ENCODE measurements at places on chromosomes 11 and 22.

DNA sequence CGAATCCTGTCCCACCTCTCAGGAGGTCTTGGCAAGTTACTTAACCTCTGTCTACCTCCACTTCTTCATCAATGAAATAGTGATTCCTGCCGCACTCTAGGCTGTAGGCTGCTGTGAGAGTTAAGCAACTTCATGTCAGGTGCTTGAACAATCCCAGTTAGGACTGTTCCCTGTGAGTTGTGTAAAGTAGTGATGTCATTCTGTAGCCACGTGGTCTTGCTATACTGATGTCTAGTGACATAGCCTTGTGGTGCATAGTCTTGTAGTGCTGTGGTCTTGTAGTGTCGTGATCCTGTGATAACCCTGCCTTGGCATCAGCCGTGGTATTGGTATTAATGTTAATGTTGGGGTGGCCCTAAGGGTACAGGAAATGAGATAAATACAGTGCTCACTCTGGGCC lies 30.3 kb upstream of the PRR5 start:
- DNase-seq = no peak

GRCh38 chr11:13837286-13837685 lies 125.2 kb upstream of the SPON1 start:
- DNase-seq = no peak

GRCh38 chr11:41665441-41666360 lies 206.2 kb upstream of the LRRC4C start:
- DNase-seq = no peak

DNA sequence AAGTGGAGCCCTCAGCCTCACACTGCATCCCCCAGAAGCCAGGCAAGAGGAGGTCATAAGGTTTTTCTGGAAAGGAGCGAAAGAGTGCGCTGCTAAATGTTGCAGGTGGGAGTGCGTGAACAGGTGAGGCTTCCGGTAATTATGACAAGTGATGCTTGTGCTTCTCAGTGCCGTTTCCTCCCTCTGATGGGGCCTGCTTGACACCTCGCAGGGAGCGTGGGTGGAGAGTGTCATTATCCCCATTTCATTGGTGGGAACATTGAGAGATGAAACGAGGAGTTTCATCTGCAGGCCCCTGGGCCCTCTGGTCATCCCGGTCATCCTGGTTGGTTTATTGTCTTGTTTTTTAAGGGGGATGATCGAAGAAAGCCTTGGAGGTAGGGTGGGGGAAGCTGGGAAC lies 57.5 kb downstream of the BCR start:
- no peak for DNase-seq

GRCh38 chr11:2564588-2565425 lies 120.0 kb downstream of the KCNQ1 start:
- peak; percentile 26 for DNase-seq

- no peak for DNase-seq
These were observed 10.4 kb downstream of the OR51T1 start for GRCh38 chr11:4891996-4892640.

DNA sequence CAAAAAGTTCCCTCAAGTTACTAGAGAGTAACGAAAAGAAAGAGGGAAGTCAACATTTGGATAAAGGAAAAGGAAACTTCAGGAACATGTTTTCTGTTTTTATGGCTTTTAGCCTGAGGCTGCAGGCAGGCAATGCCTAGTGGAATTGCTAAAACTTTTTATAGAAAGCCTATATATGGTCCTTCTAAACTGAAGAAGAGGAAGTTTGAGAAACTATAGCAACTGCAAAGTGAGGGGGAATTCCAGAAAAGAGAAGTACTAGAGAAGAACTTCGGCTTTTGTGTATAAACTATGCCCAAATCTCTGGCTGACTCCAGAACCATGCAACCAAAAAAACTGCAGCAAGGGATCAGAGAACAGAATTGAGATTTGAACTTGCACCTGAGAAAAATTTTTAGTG lies 74.3 kb upstream of the ARHGAP42 start:
- no peak for DNase-seq

- DNase-seq = no peak
These were observed 36.0 kb upstream of the OLFML1 start for GRCh38 chr11:7449211-7449840.

- DNase-seq = peak; percentile 57
These were observed 442 bp downstream of the PELI3 start for GRCh38 chr11:66467034-66467659.

DNA sequence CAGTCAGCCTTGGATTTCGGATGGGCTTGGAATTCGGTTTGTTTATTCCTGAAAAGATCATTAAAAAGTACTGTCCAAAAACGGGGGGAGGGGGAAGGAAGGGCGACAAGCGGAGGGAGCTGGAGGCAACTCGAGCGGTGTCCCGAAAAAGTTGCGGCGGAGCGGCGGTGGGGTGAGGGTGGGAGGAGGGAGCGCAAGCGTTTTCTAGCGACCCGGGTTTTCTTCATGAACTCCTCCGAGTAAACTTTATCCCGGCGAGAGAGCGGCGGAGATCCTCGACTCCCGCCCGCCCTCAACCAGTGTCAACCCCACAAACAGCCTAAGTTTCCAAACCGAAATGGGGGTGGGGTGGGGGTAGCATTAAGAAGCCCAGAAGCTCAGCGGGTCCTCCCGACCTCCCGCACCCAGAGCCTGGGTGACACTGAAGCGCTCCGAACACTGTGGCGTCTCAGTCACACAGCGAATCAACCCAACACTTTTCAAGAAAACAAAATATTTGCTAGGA lies 133.0 kb upstream of the C11orf58 start:
- peak; percentile 67 for DNase-seq

- no peak for DNase-seq
These were observed 7.0 kb downstream of the HPS5 start for GRCh38 chr11:18314784-18315523.

DNA sequence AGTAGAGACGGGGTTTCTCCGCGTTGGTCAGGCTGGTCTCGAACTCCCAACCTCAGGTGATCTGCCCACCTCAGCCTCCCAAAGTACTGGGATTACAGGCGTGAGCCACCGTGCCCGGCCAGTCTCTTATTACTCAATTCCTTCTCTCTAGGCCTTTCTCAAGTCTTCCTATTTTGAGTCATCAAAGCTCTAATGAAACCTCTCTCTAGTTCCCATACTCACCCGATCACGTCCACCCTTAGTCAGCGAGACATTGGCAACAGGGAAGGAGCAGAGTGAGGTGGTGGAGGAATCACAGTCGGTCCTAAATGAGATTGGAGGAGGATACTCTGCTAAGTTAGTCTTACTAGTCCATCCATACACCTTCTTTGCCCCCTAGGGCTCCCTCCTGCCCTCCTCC lies 5.0 kb downstream of the BSCL2 start:
- DNase-seq = no peak

GRCh38 chr11:127559978-127560377 lies 559.4 kb upstream of the KIRREL3 start:
- DNase-seq = no peak

DNA sequence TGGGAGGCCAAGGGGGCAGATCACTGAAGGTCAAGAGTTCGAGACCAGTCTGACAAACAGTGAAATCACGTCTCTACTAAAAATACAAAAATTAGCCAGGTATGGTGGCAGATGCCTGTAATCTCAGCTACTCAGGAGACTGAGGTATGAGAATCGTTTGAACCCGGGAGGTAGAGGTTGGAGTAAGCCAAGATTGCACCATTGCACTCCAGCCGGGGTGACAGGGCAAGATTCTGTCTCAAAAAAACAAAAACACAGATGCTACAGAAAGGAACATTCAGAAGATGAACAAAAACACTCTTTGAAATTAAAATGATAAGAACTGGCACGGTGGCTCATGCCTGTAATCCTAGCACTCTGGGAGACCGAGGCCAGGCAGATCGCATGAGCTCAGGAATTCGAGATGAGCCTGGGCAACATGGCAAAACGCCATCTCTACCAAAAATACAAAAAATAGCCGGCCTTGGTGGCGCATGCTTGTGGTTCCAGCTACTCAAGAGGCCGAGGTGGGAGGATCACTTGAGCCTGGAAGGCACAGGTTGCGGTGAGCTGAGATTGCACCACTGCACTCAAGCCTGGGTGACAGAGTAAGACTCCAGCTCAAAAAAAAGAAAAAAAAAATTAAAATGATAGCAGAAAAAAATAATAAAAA lies 8.5 kb downstream of the RAB6A start:
- no peak for DNase-seq

GRCh38 chr11:87355596-87355995 lies 317.9 kb downstream of the TMEM135 start:
- DNase-seq = no peak

DNA sequence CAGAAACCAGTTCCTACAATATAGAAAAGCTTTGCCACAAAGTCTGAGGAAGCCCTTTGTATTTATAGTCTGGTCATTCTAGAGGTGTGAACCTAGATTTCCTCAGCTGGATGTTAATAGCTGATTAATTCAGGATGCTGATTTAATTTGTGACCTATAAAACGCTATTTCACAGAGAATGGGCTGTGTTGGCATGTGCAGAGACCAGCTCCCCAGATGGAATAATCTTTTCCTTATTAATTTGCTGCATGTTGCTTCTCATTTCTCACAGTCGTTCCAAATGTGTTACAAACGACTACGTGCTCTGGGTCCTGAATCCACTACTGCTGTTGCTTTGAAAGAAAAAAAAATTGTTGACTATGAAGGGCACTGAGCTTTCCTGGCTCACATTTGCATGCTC lies 49.3 kb downstream of the BDNF start:
- no peak for DNase-seq

- DNase-seq = no peak
These were observed 14.4 kb downstream of the MUC15 start for GRCh38 chr11:26557666-26558065.

GRCh38 chr22:40289991-40290459 lies 56.3 kb upstream of the ADSL start:
- no peak for DNase-seq

GRCh38 chr22:43861529-43861928 lies 784 bp downstream of the SULT4A1 start:
- no peak for DNase-seq

DNA sequence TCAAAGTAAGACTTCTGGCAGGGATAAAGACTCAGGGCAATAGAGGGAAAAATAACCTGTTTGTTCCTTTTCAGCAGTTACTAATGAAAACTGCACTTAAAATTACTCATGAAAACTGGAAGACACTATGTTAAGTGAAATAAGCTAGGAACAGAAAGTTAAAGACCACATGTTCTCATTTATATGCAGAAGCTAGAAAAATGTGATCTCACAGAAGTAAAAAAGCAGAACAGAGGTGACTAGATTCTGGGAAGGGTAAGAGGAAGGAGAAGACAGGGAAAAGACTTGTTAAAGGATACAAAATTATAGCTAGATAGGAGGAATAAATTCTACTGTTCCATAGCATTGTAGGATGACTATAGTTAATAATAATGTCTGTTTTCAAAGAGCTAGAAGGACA lies 22.2 kb downstream of the HPS5 start:
- DNase-seq = no peak

GRCh38 chr11:44805596-44805995 lies 78.8 kb downstream of the TSPAN18 start:
- DNase-seq = no peak

- no peak for DNase-seq
These were observed 1408.4 kb upstream of the TENM4 start for GRCh38 chr11:80849253-80849652.

- DNase-seq = no peak
These were observed 191.9 kb upstream of the CTSC start for GRCh38 chr11:88529426-88529825.

DNA sequence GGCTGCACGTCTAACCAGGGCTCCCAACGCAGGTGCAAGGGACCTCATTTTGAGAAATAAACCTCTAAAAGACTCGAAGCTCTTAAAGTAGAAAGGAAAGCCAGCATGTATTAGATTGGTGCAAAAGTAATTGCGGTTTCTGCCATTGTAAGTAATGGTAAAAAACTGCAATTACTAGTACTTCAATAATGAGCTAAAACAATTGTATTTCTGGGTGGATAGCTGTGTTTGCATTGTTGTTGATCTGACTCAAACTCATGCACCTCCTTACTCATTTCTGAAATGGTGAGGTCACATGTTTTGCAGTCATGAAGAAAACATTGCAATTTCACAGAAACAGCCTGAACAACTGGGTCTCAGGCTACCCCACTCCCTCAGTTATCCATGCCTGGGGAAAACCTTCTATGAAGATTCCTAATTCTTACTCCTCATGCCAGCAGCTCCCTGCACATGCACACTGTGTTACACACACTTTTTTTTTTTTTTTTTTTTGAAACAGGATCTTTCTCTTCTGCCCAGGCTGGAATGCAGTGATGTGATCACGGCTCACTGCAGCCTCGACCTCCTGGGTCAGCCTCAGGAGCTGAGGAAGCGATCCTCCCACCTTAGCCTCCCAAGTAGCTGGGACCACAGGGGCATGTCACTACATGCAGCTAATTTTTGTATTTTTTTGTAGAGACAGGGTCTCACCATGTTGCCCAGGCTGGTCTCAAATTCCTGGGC lies 24.6 kb downstream of the VWCE start:
- DNase-seq = no peak

GRCh38 chr11:73248526-73249185 lies 23.5 kb upstream of the P2RY6 start:
- peak; percentile 11 for DNase-seq

DNA sequence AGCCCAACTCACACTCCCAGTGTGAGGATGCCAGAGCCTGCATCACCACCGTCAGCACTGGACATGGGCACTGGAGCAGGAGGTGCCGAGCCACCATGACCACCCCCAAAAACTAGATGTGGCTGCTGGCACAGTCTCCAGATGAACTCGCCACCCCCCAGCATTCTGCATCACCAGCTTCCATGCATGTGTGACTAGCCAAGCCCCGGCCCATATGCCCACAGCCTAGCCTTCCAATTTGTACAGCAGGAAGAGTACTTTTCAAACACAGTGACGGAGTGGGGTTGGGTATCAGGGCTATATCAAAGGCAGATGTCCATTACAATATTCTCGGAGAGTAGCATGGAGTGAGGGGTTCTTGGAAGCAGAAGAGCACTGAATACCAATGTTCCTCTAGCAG lies 62.9 kb downstream of the SMCO4 start:
- DNase-seq = no peak

DNA sequence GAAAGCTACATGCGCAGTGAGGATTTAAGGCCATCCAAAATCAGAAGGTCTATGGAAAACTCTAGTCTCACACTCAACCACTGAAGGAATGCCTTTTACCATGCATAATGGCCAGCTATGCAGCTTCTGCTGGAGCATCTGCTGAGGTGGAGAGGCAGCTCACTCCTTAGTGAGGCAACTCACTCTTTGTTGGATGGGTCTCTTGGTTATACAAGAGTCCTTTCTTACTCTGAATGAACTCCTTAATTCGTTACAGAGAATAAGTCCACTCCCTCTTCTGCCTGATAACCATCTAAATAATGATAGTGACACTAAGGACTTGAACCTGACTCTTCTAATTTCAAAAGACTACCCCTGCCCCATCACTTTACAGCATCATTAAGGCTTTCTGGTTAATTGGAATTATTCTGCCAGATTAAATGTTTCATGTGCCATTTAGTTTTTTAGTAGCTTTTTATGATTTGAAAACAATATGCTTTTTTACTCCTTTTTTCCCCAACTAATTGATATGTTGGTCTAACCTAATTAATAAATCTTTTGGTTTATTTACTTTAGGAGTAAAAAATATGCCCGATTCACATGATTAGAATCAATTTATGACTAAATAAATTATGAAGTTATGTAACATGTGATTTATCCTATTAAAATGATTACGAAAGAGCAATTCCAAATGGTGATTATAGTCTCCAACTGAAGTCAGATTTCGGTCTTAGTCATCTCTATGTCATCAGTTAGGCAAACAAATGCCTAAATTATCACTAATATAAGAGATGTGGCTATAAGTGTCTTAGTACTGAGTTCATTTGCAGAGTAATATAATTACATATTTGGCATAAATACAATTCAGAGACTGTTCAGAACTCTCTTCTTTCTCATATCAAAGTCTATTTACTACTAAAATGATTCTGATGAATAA lies 286.7 kb upstream of the CCDC90B start:
- no peak for DNase-seq

Data from Peyer's patch (tissue), 4 donors.